ENCODE measurements at places on chromosomes 3 and 15.
A peak's percentile ranks its signal among the peaks of the same experiment; 100 is the strongest.

- DNase-seq, result no peak
These were observed 1.6 kb upstream of the SUCNR1 start for GRCh38 chr3:151871639-151872468.

GRCh38 chr15:74950078-74950908 lies 6.3 kb downstream of the RPP25 start:
- DNase-seq, result peak; percentile 68

GRCh38 chr3:143098032-143098764 lies 21.4 kb upstream of the CHST2 start:
- no peak for DNase-seq

GRCh38 chr3:101807888-101808287 lies 28.9 kb downstream of the NXPE3 start:
- no peak for DNase-seq

DNA sequence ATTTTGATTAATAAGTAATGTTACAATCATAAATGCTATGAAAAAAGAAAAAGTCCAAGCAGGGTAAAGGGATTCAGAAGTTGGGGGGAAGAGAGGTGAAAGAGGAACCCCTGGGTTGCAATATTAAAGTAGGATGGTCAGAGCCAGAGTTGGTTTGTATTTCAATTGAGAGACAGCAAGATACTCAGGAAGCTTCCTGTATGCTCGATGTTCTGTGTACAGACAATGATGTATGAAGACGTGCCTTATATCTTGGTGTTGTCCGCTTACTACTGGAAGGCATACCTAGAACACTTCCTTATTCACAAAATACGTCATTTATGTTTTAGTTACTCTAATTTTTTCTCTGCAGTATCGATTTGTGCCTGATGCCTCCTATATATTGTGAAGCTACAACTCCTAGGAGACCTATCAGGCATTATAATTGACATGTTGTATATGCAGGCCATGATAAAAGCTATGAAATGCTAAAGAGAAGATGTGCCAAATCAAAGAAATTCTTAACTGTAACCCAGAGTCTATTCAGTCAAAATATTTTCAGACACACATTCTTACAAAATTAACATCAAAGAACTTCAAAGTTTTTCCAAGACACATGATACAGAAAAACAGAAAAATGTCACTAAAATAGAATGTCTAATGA lies 87.5 kb downstream of the TBL1XR1 start:
- DNase-seq, result peak; percentile 7

DNA sequence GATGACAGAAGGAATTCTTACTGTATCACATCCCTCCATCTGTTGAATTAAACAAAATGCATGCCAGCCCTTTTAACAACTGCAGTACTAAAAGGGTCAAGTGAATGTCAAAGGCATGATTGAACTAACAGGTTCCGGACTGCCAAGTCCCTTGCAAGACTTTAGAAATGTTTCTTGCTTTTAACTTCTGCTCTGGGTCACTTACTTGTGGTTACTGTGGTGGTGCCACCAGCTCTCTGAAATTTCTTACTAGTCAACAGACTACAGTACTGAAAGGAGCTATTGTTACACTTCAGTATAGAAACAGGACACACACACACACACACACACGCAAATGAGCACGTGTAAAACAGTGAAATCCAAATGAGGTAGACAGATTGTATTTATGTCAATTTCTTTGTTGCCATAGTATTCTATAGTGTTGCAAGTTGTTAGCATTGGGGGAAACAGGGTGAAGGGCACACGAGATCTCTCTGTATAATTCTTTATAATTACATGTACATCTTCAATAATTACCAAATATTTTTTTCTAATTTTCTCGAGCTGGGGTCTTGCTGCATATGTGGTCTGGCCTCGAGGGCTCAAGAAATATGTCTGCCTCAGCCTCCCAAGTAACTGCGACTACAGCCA lies 79.9 kb upstream of the SLC25A26 start:
- no peak for DNase-seq

DNA sequence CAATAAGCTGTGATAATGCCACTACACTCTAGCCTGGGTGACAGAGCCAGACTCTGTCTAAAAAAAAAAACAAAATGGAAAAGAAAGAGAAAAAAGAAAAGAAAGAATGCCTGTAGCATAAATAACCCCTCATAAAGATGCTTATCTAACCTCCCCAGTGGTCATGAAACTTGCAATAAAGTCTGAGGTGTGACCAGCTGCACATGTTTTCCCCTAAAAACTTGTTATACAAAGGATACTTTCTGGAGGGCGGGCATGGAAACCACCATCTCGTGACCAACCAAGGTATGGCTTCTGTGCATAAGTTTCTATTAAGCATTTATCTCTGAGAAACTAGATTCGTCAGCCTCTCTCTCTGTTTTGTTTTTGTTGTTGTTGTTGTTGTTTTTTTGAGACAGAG lies 21.8 kb downstream of the CCDC32 start:
- DNase-seq, result no peak

GRCh38 chr3:146543461-146544001 lies 876 bp downstream of the PLSCR1 start:
- no peak for DNase-seq

- DNase-seq, result no peak
These were observed 67.0 kb upstream of the ACAN start for GRCh38 chr15:88736204-88736603.

GRCh38 chr3:70096376-70097066 lies 97.0 kb downstream of the SAMMSON start:
- no peak for DNase-seq

GRCh38 chr3:175187586-175187985 lies 328.5 kb downstream of the NAALADL2 start:
- DNase-seq, result no peak

DNA sequence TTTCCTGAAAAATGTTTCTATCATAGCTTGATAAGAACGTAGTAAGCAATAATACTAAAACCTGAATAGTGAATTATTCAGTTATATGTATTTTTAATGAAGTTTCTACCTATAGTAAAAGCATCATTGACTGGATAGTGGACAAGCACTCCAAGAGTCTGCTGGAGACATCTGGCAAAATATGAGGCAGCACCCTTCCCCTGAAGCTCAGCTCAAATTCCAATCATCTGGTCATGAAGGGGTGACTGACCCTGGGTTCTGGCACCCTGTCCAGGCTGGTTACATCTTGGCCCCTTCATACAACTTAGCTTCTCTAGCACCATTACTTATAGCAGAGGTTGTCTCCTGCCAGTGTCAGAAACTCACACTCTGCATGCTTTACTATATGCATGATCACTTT lies 455.4 kb downstream of the RAP2B start:
- no peak for DNase-seq

DNA sequence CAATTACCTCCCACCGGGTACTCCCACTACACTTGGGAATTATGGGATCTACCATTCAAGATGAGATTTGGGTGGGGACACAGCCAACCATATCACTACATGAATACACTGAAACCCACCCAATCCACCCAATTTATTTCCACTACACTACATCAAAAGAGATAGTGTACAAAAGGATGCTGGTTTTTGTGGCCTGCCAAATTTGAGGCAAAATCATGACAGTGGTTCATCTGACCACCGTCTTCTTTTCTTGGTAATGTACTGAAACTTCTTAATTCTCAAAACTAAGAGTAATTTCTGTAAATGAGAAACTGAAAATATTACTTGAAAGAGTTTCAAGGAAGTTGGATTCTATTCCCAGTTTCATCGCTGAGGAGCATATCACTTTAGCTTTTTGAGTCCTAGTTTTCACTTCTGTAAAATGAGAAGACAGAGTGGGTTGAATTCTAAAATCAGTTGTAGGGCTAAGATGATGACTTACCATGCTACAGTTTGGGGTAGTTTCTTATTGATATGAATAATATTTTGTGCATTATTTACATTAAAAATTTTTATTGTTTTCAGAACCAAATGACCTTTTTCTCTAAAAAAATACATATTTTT lies 360.4 kb upstream of the CNTN6 start:
- no peak for DNase-seq

DNA sequence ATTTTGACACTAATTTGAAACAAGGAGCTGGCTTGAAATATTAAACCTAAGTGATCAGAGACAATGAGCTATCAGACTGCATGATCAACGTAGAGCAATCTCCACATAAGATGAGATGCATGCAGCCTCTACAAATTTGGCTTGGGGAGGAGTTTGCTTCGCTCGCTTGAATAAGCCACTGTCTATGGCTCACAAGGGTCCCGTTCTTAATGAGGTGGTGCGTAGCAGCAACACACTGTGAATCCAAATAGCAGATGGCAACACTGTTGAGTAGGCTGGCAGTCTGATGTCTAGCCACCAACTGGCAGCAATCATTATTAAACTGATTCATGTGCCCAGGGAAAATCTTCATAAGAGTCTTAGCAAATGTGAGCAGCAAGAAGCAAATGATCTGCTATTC lies 125.4 kb upstream of the CCDC54 start:
- DNase-seq, result no peak

DNA sequence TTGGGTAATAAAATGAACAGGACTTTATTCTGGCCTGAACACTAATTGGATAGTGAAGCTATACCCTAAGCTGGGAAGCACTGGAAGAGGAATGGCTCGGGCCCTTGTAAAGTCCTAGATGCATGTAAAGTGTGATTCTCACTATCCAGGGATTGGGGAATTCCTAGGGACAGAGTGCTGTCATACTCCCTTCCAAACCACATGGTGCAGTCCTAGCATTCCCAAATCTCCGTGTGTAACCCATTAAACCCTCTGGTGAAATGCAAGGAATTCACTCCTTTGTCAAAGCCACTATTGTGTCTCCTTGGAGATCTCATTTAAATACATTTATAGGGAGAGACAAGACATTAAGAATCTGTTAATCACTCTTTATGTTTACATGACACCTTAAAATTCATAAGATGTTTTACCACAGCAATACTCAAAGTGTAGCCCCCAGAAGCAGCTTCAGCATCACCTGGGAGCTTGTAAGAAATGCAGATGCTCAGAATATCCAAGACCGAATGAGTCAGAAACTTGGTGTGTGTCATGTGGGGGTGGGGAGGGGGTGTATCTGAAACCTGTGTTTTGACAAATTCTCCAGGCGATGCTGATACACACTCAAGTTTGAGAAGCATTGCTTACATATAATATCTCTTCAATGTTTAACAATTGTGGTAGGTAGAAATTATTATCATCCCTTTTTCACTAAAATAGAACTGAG lies 121.8 kb upstream of the NPHP3 start:
- no peak for DNase-seq

DNA sequence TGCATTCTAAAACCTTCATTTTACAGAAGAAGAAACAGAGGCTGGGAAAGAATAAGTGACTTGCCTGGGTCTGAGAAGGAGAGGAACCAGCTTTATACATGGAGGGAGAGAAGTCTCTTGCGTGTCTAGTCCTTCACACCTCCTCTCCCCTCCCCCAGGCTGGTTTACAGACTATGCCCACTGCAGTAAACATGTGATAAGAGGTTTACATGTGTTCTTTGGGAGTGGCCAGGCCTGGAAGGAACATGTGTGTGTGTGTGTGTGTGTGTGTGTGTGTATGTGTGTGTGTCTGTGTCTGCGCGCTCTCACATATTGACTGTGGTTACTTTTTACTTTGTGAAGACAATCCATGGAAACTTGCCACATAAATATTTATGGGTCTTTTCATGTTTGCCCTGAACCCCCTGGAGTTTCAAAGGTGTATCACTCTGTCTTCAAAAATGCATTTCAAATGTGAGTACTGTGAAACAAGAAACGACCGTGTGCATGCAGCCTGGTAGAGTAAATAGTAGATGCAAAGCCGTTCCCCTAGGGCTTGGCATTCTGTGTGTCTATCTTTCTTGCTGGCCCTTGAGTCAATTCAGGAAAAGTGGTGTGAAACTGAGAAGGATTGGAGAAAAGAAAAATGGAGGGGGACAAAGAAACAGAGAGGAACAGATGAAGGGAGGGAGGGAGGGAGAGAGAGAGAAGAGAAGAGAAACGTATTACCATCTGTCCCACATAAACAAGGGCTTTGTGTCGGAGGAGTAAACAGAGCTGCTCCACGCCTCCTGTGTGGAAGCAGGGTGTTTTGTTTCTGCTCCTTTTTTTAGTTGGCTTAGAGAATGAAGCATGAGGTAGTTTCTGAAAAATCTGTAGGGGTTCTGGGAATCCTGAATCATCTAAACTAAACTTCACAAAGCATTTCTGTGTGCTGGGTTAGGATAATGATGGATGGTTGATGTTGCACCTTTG lies 51.7 kb downstream of the CLDN11 start:
- DNase-seq, result no peak

DNA sequence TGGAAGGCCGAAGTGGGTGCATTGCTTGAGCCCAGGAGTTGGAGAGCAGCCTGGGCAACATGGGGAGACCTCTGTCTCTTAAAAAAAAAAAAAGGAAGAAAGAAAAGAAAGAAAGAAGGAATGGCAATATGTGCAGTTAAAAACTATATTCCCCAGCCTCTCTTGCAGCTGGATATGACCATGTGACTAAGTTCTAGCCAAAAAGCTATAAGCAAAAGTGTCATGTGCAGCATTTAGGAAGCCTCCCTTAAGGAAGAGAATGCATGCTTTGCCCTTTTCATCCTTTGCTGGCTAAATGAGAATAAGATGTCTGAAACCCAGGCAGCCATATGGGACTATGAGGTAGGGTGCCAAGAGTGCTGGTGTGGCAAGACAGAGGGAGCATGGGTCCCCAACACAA lies 21.8 kb downstream of the CYP19A1 start:
- no peak for DNase-seq

- no peak for DNase-seq
These were observed 29.6 kb upstream of the TRPC1 start for GRCh38 chr3:142694225-142694624.

GRCh38 chr15:100596792-100597191 lies 5.2 kb downstream of the LINS1 start:
- DNase-seq, result no peak

GRCh38 chr15:52281085-52282035 lies 14.2 kb downstream of the MYO5C start:
- no peak for DNase-seq

DNA sequence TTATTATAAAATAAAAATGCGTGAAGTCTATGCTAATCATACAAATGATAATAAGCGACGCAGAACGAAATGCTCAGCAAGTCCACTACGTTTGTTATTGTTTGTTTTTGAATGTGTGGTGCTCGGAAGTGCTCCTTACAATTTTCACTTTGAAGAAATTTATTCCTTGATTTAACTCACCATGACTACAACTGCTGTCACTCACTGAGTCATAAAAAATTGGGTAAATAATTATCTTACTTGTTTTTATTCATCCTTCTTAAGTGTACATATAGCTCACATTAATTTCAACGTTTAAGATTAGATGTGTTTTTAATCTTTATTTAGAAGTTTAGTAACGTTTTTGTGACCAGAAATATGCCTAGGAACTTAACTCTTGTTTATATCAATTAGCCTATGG lies 66.7 kb upstream of the NANOGP8 start:
- no peak for DNase-seq

GRCh38 chr3:160980740-160981139 lies 124.4 kb downstream of the B3GALNT1 start:
- DNase-seq, result no peak

DNA sequence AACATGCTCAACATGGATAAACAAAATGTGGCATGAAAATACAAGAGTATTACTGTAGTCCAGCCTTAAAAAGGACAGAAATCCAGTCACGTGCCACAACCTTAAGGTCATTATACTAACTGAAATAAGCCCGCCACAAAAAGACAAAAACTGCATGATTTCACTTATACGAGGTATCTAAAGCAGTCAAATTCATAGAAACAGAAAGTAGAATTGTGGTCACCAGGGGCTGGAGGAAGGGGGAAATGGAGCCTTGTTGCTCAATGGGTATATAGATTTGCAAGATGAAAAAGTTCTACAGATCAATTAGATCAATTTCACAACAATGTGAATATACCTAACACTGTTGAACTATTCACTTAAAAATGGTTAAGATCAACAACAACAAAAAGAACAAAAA lies 7.4 kb downstream of the GLB1 start:
- no peak for DNase-seq

Data from hematopoietic multipotent progenitor cell (in vitro differentiated cells).